ENCODE measurements at places on chromosomes 12 and 14. TPM values are rescaled to one million over a fixed set of nuclear protein-coding genes. Genes with fewer than 3 reads are reported as not detected.

Gene SYT10
- 0.77 TPM for total RNA-seq

Gene TAS2R43
- 6.6 TPM for total RNA-seq

Gene SYNE3
- total RNA-seq, result 10.0 TPM

Gene STAC3
- total RNA-seq, result 2.0 TPM

Gene FAM181A
- not detected for total RNA-seq
